ENCODE measurements at places on chromosomes 2 and 18.

DNA sequence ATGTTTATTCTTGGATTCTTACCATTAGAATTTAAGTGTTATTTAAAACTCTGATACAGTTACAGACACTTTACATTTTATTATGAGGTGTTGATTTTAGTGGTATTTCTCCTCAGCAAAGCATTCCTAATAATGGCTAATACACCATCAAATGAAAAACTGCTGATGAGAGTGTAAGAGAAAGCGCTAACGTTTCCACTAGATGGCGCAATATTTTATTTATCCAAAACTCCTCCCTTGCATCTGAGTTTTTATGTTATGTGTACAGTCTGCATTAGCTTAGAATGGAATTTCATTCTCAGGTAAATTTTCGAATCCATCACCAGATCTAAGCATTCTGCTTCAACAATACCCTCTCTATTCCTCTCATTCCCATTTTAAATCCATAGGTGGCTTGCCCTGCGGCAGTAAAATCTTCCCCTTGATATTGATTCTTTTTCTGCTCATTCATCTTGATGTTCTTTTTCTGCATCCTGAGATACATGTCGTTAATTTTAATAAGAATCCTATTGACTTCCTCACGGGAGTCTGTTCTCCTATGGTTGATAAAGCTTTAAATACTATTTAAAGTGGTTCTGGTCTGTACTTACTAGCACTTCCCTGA, 53.9 kb downstream of the PRKRA start:
- peak; percentile 12 for DNase-seq

- no peak for DNase-seq
These were observed 83.3 kb upstream of the MAP4K4 start for GRCh38 chr2:101614127-101614759.

DNA sequence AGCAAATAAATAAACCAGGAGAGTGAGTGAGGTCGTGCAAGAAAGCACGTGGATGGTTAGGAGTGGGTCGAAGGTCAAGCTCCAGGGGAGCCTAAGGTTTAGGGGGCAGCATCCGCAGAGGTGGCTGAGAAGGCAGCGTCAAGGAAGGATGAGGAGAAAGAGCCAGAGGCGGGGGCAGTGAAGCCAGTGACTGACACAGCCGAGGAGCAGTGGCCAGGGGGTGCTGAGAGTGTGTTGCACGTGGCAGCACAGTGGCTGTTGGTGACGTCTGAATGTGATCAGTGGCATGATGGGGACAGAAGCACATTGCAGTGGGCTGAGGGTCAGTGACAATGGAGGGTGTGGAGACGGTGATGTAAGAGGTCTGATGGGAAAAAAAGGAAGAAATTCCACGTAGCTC, 13.7 kb upstream of the FHL2 start:
- no peak for DNase-seq

GRCh38 chr2:115484486-115484885, 1042.0 kb downstream of the DPP10 start:
- no peak for DNase-seq

- no peak for DNase-seq
These were observed 114.6 kb downstream of the LPIN1 start for GRCh38 chr2:11861044-11861443.

DNA sequence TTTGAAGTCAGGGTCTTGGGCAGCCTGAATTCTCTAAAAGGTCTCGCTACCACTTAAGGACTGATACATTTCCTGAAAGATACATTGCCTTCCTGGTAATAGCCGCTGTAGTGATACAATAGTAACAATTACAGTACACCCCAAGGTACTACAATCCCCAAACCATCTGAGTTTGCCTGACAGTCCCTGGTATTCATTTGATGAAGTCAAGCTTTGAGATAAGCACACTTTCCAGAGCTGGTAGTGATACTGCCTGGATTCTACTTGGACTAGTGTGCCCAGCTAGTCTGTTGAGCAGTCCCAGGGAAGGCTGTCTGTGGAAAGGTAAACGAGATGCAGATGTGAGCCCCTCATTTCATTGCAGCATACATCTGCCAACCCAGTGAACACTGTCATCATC, 24.4 kb upstream of the ITGB6 start:
- no peak for DNase-seq

Measured in NCI-H2107 (cell line).